Activated CD4-positive, alpha-beta T cell treated with anti-CD3 and anti-CD28 coated beads, Interleukin-2, amount 10 ng/mL, durations not matched to agents 24 days and 14 days (primary cell): ENCODE measurements at places on chromosomes 11 and 22. TPM values are rescaled to one million over a fixed set of nuclear protein-coding genes. Genes with fewer than 3 reads are reported as not detected.

- H3K4me1 ChIP-seq: peaks cover 32% of the 10 kb centered on the region
- no peak overlapping the region for H3K4me3 ChIP-seq
- H3K27me3 ChIP-seq: no peaks in the 10 kb centered on the region
- DNase-seq: no peak
These were observed 6.3 kb downstream of the MIEF1 start for GRCh38 chr22:39508393-39508792.

Gene MAJIN
- 0.71 TPM in 1 of 2 replicates, not detected in the other for total RNA-seq

Gene CTR9
- 43.9 and 44.3 TPM in 2 replicates for total RNA-seq

Gene UCP3
- total RNA-seq: 2.9 and 3.6 TPM in 2 replicates

Gene C1QTNF4
- 0.19 TPM in 2 replicates for total RNA-seq

DNA sequence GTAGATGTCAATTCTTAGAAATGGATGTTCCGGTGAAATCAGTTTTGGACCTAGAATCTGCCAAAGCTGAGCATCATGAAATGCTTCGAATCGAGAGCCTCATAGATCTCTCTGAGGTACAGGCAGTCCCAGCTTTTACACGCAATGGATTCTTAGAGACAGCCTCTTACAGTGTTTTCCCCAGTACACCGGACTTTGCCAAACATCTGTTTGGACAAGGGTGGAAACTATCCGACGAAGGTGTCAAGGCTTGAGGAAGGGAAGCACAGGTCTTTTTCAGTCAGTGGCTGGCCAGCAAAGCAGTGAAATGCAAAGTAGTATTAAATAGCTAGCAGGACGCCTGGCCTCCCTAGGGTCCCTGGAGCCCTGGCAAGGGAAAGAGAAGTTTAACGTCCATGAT is 4.9 kb downstream of the GRK3 start:
- H3K4me1 ChIP-seq: peaks cover 57% of the 10 kb centered on the region
- no peak overlapping the region for H3K4me3 ChIP-seq
- H3K36me3 ChIP-seq: peaks cover 20% of the 10 kb centered on the region

Gene FIBIN
- not detected in 2 replicates for total RNA-seq

Gene GAS2L1
- 1.5 and 2.6 TPM in 2 replicates for total RNA-seq

DNA sequence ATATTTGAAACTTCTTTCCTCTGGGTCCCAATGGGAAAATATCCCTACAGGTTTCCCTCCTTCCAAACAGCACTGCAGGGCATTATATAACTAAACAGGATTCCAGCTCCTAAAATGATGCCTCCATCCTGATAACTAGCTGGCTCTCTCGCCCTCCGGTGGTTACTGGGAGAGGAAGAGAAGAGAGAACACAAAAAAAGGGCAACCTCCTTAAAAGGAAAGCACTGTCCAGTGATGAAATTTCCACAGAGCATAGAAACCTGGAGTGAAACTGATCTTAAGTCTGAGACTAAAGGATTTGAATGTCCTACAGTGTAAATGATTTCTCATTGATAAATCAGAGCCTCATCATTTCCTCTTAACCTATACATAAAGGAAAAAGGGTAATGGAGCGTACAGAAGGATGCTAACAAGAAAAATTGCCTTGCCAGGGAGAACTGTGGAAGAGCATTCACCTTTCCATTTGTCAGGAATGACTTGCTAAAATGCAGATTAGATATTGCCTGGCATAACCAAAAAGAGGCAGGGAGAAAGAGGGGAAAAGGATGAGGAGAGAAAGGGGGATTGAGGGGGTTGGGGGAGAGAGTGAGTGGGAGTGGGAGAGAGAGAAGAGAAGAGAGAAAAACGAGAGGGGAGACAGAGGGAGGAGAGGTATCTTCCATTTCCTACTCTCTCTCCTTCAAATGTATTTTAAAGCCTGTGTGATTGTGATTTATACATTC is 121.3 kb downstream of the APOL5 start:
- no peak overlapping the region for H3K4me3 ChIP-seq
- no peak overlapping the region for H3K27ac ChIP-seq
- no peak for DNase-seq

GRCh38 chr22:49964136-49965090 is 3.8 kb downstream of the PIM3 start:
- H3K4me1 ChIP-seq: peaks cover 15% of the 10 kb centered on the region
- peak overlapping the region; percentile 83 for H3K27ac ChIP-seq
- H3K36me3 ChIP-seq: peaks cover 40% of the 10 kb centered on the region
- H3K27me3 ChIP-seq: no peaks in the 10 kb centered on the region
- DNase-seq: peak; percentile 60

Gene DNAJB7
- not detected in 2 replicates for total RNA-seq

GRCh38 chr11:79313530-79313913 is 127.3 kb downstream of the TENM4 start:
- H3K4me3 ChIP-seq: no peak overlapping the region
- no peaks in the 10 kb centered on the region for H3K27me3 ChIP-seq
- H3K4me1 ChIP-seq: no peaks in the 10 kb centered on the region
- no peak overlapping the region for H3K27ac ChIP-seq

Gene UBQLN3
- total RNA-seq: not detected in 2 replicates

- no peaks in the 10 kb centered on the region for H3K27me3 ChIP-seq
- H3K4me3 ChIP-seq: no peak overlapping the region
- H3K4me1 ChIP-seq: no peaks in the 10 kb centered on the region
These were observed 3.2 kb downstream of the HBB start for GRCh38 chr11:5223686-5224085.

DNA sequence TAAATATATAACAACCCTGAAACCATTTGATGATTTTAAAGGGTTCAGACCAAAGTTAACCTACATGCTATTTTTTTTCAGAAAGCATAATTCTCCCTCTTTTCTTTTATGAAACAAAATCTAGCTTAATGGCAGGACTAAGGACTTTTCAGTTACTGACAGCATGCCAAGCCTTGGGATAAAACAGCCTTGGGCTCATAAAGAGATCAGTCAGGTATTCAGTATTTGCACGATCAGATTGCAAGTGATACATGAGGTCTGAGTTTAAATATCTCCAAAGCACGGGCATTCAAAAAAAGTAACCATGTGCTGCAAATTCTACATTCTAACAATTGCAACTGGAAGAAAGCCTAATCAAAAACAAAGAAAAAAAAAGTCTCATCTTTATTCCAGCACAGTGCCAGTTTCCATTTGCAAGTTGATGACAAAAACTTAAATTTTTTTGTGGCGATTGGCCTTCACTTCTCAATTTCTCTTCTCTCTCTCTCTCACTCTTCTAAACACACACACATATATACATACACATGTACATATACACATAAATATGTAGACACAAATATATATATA is 60.1 kb downstream of the CTSC start:
- H3K27ac ChIP-seq: no peak overlapping the region
- H3K27me3 ChIP-seq: no peaks in the 10 kb centered on the region
- H3K4me1 ChIP-seq: no peaks in the 10 kb centered on the region
- DNase-seq: no peak
- H3K36me3 ChIP-seq: peaks cover 15% of the 10 kb centered on the region

GRCh38 chr22:35977136-35977535 is 51.5 kb downstream of the RBFOX2 start:
- DNase-seq: no peak
- H3K4me3 ChIP-seq: no peak overlapping the region
- no peaks in the 10 kb centered on the region for H3K4me1 ChIP-seq
- no peaks in the 10 kb centered on the region for H3K36me3 ChIP-seq
- no peak overlapping the region for H3K27ac ChIP-seq
- peaks cover 17% of the 10 kb centered on the region for H3K27me3 ChIP-seq

Gene TUB
- 0.30 and 0.43 TPM in 2 replicates for total RNA-seq

DNA sequence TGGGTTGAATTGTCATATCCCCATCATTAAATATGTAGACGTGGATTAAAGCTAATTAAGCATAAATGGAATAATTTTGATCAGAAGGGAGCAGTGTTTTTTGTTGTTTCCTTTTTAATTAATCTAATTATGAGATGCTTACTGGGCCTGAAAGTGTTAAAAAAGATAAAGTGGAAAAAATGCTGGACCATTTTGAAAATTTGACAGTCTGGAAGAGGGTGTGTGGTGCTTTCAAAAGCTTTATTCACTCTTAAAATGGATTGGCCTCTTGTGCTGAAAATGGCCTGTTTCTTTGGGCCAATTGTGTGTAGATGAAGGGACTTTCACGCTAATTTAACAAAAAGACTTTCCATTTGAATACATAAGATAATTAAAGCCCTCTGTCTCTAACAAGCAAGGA is 1.8 kb downstream of the TNRC6B start:
- peak overlapping the region; percentile 91 for H3K27ac ChIP-seq
- H3K4me3 ChIP-seq: peak overlapping the region; percentile 80
- no peak for DNase-seq
- peaks cover 56% of the 10 kb centered on the region for H3K4me1 ChIP-seq
- no peaks in the 10 kb centered on the region for H3K27me3 ChIP-seq

- DNase-seq: no peak
- H3K36me3 ChIP-seq: no peaks in the 10 kb centered on the region
- H3K27me3 ChIP-seq: no peaks in the 10 kb centered on the region
- H3K4me3 ChIP-seq: no peak overlapping the region
- H3K4me1 ChIP-seq: no peaks in the 10 kb centered on the region
- H3K27ac ChIP-seq: no peak overlapping the region
These were observed 57.4 kb downstream of the CHRDL2 start for GRCh38 chr11:74673693-74674360.

- H3K27me3 ChIP-seq: peaks cover 1% of the 10 kb centered on the region
- no peaks in the 10 kb centered on the region for H3K36me3 ChIP-seq
- no peaks in the 10 kb centered on the region for H3K4me1 ChIP-seq
- H3K27ac ChIP-seq: no peak overlapping the region
- H3K4me3 ChIP-seq: no peak overlapping the region
These were observed 57.4 kb downstream of the CLMP start for GRCh38 chr11:123137431-123138224.

GRCh38 chr22:20660441-20661054 is 113.4 kb upstream of the SERPIND1 start:
- no peak for DNase-seq
- no peak overlapping the region for H3K4me3 ChIP-seq
- H3K27me3 ChIP-seq: peaks cover 55% of the 10 kb centered on the region

- H3K27ac ChIP-seq: peak overlapping the region; percentile 53
- H3K27me3 ChIP-seq: no peaks in the 10 kb centered on the region
- H3K4me3 ChIP-seq: no peak overlapping the region
- no peak for DNase-seq
These were observed 13.3 kb upstream of the SH3BP1 start for GRCh38 chr22:37626144-37626543.

GRCh38 chr11:120079750-120080610 is 57.9 kb downstream of the TRIM29 start:
- no peaks in the 10 kb centered on the region for H3K4me1 ChIP-seq
- H3K4me3 ChIP-seq: no peak overlapping the region
- peaks cover 8% of the 10 kb centered on the region for H3K36me3 ChIP-seq
- no peaks in the 10 kb centered on the region for H3K27me3 ChIP-seq
- DNase-seq: no peak

GRCh38 chr11:8729837-8730696 is 47.5 kb downstream of the RPL27A start:
- peaks cover 5% of the 10 kb centered on the region for H3K27me3 ChIP-seq
- no peaks in the 10 kb centered on the region for H3K36me3 ChIP-seq
- no peak overlapping the region for H3K4me3 ChIP-seq
- H3K27ac ChIP-seq: no peak overlapping the region
- H3K4me1 ChIP-seq: no peaks in the 10 kb centered on the region
- no peak for DNase-seq

- DNase-seq: no peak
- H3K36me3 ChIP-seq: no peaks in the 10 kb centered on the region
- no peak overlapping the region for H3K4me3 ChIP-seq
- H3K27ac ChIP-seq: no peak overlapping the region
These were observed 27.0 kb downstream of the MS4A6A start for GRCh38 chr11:60155931-60156330.

DNA sequence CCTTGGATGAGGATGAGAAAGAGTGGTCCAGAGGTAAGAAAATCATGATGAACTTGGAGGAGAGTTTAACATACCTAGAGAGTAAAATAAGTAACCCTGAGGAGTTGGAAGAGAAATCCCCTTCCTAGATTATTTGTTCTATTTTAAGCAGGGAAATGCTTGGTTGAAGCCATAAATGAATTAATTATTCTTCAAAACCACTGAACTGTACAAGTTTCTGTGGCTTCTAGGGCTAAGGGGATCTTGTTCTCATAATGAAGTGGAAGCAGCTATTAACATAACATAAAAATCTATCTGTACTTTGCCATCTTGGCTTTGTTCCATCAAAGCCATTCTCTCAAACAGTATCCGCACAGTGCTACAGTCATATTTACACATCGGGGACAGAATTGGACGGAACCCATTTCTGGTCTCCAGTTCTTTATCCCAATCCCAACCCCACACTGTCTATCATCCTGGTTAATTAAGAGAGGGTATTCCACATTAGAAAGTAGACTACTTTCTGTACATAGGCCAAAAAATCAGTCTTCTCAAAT is 14.5 kb upstream of the ARHGAP42 start:
- no peaks in the 10 kb centered on the region for H3K4me1 ChIP-seq
- H3K27me3 ChIP-seq: no peaks in the 10 kb centered on the region
- H3K36me3 ChIP-seq: no peaks in the 10 kb centered on the region
- H3K4me3 ChIP-seq: no peak overlapping the region

DNA sequence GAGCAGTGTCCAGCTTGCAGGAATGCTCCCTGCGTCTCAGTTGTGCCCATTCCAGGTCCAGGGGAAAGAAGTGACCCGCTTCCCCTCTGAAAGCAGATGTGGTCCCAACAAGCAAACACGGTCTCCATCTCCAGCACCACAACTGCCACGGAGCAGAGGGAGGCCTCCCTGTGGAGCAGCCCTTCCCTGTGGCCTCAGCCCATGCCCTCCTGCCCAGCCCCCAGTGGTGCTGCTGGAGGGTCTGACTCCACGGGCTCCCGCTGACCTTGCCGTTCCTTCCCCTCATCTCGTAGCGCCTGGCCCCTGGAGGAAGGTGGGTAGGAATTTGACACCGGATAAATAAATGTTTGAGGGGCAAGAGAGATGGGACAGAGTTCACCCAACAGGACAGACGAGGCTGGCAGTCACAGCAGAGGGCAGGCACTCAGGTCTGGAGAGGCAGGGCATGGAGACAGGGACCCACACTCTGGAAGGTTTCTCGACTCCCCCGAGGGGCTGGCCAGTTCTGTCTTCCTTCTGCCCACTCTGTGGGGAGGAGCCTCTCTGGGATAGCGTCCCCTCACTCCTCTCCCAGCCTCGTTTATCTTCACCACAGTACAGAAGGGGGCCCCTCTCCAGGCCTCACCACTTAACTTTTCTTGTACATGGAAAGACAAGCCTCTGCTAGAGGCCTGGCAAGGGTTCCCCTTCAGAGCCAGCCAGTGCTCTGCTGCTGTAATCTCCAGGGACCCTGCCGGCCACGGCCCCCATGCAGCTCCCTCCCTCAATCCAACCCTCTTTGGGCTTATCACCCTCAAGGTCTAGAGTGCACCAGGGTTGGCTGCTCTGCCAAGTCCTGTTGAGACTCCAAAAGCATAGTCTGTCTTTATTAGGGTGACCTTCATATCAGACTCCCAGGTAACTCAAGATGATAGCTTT is 7.5 kb upstream of the ST3GAL4 start:
- H3K27me3 ChIP-seq: no peaks in the 10 kb centered on the region
- DNase-seq: no peak
- H3K4me3 ChIP-seq: no peak overlapping the region
- H3K4me1 ChIP-seq: peaks cover 36% of the 10 kb centered on the region
- peak overlapping the region; percentile 32 for H3K27ac ChIP-seq

Gene C22orf31
- not detected in 2 replicates for total RNA-seq
